ENCODE measurements at places on chromosomes 7 and 10.
A peak's percentile ranks its signal among the peaks of the same experiment; 100 is the strongest.

GRCh38 chr7:46054272-46054671 is 133.2 kb upstream of the IGFBP3 start:
- DNase-seq: no peak

DNA sequence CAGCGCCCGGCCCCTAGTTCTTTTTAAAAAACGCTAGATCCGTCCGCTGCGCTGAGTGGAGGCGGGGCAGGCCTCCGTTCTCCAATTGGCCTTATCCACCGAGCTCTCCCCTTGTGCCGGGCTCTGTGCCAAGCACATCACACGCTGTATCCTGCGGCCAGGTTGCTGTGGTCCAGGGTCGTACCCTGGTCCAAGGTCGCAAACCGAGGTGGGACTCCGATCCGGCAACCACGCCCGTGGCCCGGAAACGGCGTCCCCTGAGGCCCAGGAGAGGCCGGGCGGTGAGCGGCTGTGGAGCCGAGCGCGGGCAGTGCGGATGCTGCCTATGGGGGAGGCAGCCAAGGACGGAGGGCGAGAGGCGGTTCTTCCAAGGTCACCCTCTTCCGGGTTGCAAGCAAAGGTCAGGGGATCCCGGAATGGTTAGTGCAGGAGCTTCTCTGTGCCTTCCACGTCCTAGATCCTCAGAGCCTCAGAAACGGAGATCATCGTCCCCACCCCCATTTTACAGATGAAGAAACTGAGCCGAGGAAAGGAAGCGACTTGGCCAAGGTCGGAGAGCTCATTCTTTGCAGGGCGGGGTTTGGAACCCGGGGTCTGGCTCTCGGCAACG is 72.4 kb upstream of the LRRC4 start:
- peak; percentile 51 for DNase-seq

- DNase-seq: no peak
Measured at GRCh38 chr7:66190504-66190857, 14.7 kb upstream of the TPST1 start.

GRCh38 chr7:135790371-135790977 is 41.9 kb upstream of the FAM180A start:
- no peak for DNase-seq

- no peak for DNase-seq
Measured at GRCh38 chr10:111319866-111320265, 243.0 kb downstream of the ADRA2A start.

- no peak for DNase-seq
Measured at GRCh38 chr10:111784436-111784835, 399.1 kb downstream of the GPAM start.

DNA sequence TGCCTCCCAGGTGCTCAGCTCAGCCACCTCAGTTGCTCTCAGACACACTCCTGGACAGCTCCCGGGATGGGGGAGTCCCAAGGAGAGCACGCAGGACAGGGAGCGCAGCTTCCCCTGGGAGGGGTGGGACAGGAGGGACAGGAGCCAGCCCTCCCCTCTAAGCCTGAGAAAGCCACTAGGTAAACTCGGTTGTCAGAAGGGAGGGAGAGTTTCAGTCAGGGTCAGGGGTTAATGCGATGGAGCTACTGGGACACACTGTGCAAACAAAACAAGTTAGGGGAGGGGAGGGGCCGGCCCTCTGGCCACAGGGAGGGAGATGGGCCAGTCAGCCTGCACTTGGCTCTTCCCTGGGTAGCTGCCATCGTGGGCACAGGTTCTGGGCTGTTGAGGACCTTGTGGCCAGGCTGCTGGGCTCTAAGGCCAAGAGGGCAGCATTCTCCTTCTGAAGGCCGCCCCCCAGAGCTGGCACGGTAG is 31.1 kb downstream of the KAZALD1 start:
- no peak for DNase-seq

- DNase-seq: no peak
Measured at GRCh38 chr7:98175260-98175940, 35.8 kb upstream of the BHLHA15 start.

DNA sequence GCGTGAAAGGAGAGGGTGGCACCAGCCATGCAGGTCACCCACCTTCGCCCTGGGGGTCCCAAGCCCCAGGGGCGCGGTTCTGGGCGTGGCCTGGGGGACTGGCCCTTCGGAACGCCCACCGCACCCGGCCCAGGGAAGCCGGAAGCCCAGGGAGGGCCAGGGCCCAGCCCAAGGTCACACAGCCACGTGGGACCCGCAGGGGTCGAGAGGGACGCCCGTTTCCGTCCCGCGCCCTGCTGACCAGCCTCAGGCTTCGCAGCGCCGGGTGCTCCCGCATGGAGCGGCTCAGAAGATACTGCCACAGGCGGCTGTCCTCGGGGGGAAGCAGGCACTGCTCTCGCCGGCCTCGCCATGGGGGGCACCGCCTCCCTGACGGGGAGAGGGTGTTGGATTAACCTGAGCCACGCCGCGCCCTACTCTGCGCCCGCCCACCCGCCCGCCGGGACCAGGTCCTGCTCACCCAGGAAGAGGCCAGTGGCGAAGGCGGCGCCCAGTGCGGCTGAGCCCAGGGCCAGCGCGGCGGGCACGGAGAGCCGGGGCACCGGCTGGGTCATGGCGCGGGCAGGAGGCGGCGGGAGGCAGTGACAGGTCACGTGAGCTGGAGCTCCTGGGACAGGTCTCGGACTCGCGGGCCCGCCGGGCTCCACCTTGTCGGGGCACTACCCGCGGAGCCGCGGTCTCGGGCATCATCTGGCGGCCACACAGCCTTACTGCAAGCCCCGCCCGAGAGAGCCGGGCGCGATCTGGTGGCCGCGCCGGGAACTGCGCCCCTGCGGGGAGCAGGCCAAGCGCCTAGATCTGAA is at the start of gene COMTD1:
COMTD1 (minus strand) TSS at position 583 of the 803 bp plus-strand sequence; CDS start at position 554, 29 bp downstream.
- peak; percentile 91 for DNase-seq

DNA sequence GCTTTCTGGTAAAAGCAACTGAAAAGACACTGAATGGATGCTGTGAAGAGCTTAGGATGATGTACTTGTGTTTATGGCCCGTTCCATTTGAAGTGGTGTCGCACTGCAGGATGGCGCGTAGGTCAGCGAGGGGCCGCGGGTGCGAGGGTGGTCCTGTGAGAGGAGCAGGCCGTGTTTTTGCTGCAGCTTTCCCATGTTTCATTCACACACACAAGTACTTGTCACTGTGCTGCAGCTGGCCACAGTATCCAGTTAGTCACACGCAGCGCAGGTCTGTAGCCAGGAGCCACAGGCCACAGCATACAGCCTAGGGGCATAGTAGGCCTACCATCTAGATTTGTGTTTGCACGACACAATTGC is 23.2 kb downstream of the WIPI2 start:
- DNase-seq: no peak

DNA sequence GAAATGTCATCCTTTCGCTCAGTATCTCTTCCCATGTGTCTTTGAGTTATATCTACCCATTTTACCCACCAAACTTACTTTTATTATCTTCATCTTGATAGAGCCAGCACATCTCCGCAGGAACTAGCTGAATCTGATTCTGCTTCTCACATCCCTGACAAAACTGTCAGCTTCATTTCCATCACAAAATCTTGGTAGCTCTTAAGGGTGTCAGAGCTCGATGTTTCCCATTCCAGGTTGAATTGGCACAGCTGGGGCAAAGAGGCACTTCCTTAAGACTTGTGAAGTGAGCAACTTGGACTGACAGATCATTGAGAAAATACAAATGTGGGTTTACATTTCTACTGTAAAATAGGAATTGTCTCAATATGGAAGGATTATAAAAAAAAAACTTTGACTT is 434.5 kb downstream of the SUGCT start:
- DNase-seq: no peak
